ENCODE measurements at places on chromosomes 5 and 9.

DNA sequence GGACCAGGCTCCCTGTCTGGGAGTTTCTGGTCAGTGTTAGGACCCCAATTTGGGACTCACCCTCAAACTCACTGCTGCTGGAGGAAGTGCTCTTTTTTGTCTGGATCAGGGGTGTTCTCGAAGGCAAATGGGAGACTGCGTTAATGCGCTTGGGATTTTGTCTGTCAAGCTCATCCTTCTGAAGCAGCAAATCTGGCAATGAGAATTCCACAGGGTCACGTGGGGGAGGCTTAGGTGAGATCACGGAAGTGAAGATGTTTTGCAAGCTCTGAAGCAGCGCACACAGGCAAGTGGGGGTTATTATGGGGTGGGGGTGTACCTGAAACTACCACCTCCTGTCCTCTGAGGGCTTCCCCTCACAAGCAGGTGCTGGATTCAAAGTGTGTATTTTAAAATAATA is 10.5 kb upstream of the TEX53 start:
- no peak for DNase-seq

DNA sequence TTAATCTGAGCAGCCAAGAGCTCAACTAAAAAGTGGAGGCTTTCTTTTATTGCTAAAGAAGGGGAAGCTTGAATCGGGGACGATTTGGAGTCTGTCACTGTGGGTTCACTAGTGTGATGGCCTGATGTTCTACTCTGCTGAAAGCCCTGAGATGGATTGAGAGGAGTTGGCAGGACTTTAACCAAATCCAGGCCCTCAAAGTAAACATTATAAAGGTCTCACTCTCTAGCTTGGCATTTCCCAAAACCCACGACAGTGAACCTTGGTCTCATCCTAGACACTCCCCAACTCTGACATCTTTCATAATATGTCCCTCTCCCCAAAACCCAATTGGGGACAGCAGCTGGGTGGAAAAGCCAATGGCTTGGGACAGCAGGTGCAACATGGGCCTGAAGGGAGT is 32.7 kb downstream of the TMOD1 start:
- no peak for DNase-seq

GRCh38 chr9:70405808-70406433 is 8.5 kb downstream of the KLF9 start:
- DNase-seq: no peak

DNA sequence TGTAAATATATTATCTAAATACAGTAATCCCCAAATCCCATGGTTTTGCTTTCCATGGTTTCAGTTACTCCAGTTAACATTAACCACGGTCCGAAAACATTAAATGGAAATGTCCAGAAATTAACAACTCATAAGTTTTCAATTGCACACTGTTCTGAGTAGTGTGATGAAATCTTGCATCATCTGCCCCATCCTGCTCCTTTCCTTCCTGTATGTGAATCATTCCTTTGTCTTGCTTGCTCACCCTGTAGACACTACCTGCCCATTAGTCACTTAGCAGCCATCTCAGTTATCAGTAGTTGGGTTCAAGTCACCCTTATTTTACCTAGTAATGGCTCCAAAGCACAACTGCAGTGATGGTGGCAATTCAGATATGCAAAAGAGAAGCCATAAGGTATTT is 1568.5 kb upstream of the WWC1 start:
- DNase-seq: no peak

DNA sequence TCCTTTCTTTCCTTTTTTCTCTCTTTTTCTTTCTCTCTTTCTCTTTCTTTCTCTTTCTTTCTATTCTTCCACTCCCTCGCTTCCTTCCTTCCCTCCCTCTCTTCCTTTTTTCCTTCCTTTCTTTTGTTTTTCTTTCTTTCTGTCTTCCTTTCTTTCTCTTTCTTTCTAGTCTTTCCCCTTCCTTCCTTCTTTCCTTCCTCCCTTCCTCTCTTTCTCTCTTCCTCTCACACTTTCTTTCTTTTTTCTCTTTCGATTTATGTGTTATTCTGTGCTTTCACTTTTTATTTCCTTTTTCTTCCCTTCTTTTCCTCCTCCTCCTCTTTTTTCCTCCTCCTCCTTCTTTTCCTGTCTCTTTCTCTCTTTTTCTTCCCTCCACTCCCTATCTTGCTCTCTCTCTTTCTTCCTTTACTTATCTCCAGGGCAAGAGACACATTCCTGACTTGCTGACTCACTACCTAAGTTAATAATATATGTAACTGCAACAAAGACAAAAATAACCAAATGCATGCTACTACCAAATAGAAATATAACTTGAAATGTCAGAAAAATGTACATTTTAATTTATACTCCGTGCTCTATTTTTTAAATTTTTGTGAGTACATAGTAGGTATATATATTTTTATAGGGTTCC is 445.5 kb downstream of the GABRG2 start:
- no peak for DNase-seq

DNA sequence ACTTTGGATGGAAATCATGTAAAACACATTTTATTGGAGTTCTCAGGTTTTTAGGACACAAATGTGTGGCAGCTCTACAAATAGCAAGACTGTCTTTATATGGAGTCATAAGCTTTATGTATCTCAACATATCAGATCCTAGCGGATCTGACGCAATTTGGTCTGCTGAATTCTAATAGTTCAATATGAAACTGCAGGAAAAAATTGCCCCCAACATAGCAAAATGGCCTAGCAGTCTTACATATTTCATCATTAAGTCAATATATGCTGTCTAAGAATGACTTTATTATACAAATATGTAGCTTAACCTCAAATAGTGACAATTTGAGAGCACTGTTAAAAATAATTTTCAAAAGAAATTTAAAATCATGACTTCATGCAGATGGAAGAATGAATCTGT is 244.3 kb downstream of the TAF11L14 start:
- DNase-seq: no peak

GRCh38 chr5:174736331-174736721 is 11.9 kb downstream of the MSX2 start:
- no peak for DNase-seq

GRCh38 chr9:110707419-110707818 is 38.8 kb downstream of the MUSK start:
- no peak for DNase-seq

GRCh38 chr5:135272311-135272805 is 126.7 kb downstream of the MACROH2A1 start:
- DNase-seq: no peak

- DNase-seq: no peak
Measured at GRCh38 chr9:74775396-74775795, 112.3 kb downstream of the TRPM6 start.

GRCh38 chr9:113599646-113600022 is 136.1 kb downstream of the RGS3 start:
- DNase-seq: no peak

DNA sequence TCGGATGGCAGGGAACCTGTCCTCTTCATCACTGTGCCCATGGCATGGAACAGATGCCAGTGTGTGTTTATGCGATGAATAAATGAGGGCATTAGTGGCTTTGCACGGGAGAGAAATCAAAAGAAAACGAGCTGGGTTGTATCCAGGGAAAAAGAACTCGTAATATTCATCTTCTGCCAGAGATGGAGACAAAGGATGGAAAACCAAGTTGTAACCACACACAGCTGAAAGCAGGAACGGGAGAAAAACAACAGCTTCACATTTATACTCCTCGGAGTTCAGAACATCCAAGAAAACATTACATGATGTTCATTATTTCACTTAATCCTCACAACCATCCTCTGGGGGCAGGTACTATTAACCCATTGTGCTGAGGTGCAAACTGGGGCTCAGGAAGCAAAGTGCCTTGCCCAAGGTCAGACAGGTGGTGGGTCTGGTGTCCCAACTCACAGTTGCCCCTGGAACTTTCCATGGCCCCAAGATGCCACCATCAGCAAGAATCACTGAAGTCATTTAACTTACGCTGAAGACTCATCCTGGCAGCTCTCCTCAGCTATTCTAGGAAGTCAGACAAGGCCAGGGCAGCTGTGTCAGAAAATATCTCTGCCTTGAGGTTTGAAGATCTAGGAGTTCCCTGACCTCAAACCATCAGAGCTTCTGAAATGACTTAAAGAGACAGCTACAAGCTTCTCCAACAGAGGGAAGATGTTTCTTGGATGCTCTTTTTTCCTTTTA is 250.4 kb downstream of the NSG2 start:
- no peak for DNase-seq

GRCh38 chr9:109063760-109064159 is 50.5 kb upstream of the CTNNAL1 start:
- DNase-seq: no peak

- no peak for DNase-seq
Measured at GRCh38 chr5:131973089-131973712, 27.7 kb upstream of the MEIKIN start.

GRCh38 chr5:79183011-79183410 is 52.9 kb upstream of the JMY start:
- DNase-seq: no peak

DNA sequence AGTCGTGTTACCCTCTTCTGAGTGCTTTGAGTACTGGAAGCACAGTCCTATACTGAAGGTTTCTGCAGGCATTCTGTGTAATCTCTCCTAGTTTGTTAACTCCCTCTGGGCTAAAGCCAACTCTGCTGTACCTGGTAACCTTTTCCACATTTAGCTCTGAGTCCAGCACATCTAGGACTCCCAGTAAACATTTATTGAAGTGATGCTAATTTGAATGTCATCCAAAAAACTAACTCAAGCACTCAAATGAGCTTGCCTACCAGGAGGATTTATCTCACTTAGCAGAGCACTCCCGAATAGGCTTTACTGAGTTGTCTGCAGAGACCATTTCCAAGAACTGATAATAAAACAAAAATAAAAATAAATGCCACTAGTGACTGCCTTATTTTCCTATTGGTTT is 79.5 kb upstream of the NFIB start:
- no peak for DNase-seq

GRCh38 chr9:13817754-13818278 is 496.1 kb downstream of the NFIB start:
- DNase-seq: no peak

DNA sequence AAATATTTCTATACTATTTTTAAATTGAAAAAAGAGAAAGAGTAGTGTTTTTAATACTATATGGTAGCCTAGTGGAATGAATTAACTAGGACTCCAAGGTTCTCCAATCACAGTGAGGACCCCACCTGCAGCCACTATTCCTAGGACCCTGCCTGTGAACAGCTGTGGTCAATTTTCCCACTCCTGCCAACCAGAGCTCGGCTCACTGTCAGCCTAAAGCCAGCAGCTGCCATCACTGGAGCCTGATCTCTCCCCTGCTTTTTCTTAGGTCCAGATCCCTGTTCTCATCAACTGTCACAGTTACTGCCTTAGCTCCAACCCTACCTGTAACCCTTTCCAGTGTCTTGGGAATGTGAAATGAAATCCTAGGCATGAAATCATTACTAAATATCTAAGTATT is 25.3 kb downstream of the ARSB start:
- no peak for DNase-seq

GRCh38 chr5:91301106-91301846 is 81.8 kb downstream of the ARRDC3 start:
- no peak for DNase-seq

- no peak for DNase-seq
Measured at GRCh38 chr5:82023644-82024043, 51.8 kb downstream of the ATG10 start.

GRCh38 chr5:109853377-109853776 is 163.7 kb downstream of the MAN2A1 start:
- DNase-seq: no peak

GRCh38 chr5:107157809-107158208 is 512.9 kb downstream of the EFNA5 start:
- DNase-seq: no peak

GRCh38 chr5:56693220-56693579 is 122.1 kb upstream of the MAP3K1 start:
- DNase-seq: no peak

DNA sequence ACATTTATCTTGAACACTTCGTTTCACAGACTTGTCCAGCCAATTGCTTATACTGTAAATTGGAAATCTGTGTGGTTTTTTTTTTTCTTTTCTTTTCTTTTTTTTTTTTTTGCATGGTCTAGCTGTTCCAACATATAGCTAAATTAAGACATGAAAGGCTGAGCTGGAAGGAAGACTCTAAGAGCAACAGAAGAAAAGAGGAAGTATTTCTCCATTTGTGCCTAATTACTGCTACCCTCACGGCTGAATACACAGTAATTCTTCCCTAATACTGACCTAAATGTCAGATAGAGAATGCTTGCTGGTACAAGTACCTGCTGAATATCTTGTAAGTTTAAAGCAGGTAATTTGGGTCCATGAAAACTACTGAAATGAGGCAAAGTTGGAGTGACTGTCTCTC is 11.0 kb upstream of the HAPLN1 start:
- DNase-seq: no peak

GRCh38 chr5:80655231-80655774 is 520 bp upstream of the DHFR start:
- DNase-seq: no peak

- DNase-seq: no peak
Measured at GRCh38 chr9:114386886-114387679, 699 bp downstream of the AKNA start.

DNA sequence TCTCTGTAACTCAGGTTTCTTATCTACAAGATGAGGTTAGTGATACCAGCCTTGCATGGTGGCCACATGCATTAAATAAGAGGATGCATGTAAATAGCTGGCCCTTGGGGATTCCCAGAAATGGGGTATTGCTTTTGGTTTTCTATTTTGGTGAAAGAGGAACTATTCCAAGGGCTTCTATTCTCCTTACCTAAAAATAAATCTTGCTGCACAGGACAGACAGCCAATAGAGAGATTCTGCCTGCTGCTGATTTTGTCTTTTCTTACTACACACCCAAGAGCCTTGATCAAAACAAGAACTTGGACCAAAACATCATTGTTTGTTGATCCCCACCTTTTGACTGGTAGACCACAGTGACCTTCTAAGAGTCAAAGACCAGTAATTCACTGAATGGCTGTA is 161.8 kb downstream of the PJA2 start:
- DNase-seq: no peak

GRCh38 chr5:87836696-87837095 is 424.0 kb upstream of the CCNH start:
- no peak for DNase-seq

DNA sequence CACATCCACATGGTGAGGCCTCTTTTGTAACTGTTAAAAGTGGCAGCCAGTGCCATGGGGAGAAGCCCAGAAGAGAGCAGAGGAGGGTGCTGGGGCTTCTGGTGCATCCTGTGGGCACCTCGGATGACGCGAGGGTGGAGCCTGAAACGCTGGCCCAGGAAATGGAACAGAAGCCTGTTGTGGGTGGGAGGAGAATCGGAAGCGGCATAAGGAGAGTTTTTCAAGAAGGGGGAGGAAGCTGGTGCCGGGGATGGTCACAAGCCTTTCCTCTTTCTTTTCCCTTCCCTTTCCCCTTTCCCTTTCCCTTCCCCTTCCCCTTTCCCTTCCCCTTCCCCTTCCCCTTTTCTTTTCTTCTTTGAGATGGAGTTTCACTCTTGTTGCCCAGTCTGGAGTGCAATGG is 12.9 kb downstream of the ANKRD33B start:
- no peak for DNase-seq

Measured in cortex of kidney (tissue), 1 donor.